Type B pancreatic cell (in vitro differentiated cells): ENCODE measurements at places on chromosomes 7 and 10.
A peak's percentile ranks its signal among the peaks of the same experiment; 100 is the strongest.

- DNase-seq = peak; percentile 72
These were observed 639 bp downstream of the TSPAN13 start for GRCh38 chr7:16753932-16754855.

DNA sequence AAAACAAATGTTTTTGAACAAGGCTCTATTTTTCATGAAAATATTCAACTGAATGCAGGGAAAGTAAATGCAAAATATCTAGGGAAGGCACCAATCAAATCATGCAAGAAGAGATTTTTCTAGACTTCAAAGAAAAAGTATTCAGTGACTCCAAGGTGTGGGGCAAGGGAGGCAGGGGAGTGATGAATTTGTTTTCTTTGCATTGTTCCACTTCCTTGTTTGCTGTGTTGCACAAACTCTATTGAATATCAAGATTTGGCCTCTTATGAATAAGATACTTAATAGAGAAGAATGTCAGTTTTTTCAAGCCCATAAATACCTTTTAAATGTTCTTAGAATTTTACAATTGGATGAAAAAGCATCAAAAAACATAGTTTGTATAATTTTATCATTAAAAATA lies 26.4 kb downstream of the STEAP1 start:
- no peak for DNase-seq

DNA sequence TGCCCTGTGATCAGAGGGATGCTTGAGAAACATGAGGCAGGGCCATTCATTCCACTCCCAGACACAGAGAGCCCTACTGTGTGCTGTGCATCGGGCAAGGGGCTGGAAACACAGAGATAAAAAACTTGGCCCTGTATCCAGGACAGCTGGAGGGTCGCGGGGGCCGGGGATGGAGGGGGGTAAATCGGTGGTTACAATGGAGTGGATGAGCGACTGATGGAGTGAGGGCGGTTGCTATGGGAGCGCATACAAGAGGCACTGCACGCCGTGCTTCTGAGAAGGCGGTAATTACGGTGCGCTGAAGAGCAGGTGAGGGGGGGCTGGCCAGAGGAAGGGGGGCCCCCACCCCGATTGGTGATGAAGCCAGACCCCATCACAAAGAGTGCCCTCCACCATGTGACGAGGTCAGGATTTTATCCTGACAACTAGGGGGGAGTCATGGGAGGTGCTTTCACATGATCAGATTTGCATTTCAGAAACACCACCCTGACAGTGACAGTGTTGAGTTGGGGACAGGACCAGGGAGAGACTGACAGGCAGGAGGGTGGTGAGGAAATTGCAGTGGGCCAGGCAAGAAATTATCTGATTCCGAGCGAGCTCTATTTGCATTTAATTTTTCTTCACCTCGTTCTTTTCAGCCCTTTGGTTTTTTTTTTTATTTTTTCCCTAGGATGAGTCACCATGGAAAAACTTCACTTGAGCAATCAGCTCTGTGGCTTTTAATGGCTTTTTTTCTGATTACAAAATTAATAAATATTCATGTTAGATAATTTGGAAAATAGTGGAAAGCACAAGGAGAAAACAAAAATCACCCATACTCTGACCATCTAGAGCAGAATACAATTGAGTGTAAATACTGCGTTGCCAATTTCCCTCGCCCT lies 7.8 kb downstream of the CPA5 start:
- DNase-seq = no peak

DNA sequence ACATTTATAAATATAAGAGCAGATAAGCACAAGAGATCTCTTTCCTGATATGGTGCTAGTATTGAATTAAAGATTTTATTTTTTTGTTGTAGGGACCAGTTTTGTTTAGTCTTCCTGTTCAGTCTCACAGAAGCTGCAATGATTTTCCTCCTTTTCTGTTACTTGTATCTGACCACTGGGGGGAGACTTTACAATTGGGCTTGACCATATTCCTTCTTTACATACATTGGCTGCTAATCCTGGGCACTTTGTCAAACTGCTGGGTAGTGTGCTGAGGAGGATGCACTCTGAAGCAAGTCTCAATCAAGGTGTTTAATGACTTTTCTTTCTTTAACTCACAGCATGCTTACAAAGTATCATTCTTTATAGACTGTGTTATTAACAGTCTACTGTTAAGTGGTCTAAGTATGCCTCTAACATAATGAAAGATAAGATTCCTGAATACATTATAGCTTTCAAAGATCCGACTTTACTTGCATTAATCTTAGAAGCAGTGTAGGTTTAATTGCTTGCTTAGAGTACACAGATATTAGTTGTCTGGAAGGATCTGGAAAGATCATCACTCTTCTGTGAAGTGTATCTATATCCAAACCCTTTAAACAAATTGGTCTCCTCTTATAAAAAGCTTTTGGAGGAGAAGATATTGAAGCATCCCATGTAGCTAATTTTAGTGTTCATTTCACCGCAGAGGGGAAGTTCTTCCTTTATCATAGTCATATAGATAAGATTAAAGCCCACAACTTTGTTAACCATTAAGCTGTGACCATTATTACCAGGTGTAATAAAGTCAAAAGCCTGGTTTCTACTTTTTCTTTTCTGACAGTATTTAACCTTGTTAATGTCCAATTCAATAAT lies 3.1 kb downstream of the PALS2 start:
- no peak for DNase-seq

- no peak for DNase-seq
These were observed 13.5 kb upstream of the IL6 start for GRCh38 chr7:22713463-22713862.

GRCh38 chr10:80814147-80814652 lies 276.5 kb downstream of the SH2D4B start:
- no peak for DNase-seq

DNA sequence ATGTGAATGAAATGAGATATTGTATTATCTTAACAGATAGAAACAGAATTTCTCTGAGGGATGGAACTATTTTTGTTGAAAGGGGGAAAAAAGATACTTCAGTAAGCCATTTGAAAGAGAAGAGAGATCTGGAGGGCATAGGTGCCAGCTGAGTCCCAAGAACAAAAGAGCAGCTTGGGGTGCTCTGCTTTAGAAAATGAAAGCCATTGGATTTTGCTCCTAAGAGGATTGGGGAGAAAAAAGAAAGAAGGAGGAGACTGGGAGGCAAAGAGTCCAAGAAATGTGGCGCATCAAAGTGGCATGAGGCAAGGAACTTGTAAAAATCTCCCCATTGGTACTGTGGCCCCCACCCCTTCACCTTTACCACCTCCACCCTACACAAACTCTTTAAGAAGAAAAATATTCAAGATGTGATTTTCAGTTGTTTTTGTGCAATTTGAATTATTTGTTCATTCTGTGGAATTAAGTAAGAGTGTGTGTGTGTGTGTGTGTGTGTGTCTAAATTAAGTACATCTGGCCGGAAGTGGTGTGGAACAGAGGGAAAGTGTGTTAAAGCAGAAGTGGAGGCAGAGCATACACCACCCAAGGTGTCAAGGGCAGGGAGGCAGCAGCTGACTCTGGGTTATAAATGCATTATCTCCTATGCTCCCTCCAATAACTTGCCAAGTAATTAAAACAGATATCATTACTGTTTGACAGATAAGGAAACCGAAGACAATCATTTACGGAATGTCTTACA lies 9.9 kb upstream of the GNAI1 start:
- no peak for DNase-seq

DNA sequence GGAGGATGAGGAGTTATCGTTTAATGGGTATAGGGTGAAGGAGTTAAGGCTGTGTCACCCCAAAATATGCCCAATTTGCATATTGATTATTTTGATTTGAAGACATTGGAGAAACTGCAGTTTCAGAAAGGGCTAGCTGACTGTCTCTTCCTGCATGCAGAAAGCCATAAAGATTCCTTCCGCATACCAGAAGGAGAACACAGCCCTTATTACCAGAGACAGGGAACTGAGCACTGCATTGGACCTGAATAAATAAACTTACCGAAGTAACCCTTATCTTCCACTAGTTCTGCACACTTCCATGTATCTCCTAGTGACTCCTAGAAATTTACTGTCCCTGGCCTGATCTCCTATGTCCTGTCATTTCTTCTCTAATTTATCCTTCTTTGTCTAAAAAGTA lies 821.9 kb upstream of the AUTS2 start:
- DNase-seq = no peak

DNA sequence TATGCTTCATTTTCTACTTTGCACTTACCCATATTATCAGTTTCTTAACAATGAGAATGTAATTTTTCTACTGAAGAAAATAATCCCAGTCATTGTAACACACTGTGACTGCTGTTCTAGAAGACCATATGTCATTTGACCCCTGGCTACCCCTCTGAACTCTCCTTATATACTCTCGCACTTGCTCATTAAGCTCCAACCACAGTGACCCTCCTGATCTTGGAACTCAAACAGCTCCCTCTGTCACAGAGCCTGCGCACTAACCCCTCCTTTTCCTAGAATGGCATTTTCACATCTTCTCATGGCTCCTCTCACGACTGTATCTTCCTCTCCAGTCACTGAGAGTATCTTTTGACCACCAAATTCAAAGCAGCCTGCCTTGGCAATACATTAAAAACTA lies 169.7 kb downstream of the CACNA2D1 start:
- DNase-seq = no peak

DNA sequence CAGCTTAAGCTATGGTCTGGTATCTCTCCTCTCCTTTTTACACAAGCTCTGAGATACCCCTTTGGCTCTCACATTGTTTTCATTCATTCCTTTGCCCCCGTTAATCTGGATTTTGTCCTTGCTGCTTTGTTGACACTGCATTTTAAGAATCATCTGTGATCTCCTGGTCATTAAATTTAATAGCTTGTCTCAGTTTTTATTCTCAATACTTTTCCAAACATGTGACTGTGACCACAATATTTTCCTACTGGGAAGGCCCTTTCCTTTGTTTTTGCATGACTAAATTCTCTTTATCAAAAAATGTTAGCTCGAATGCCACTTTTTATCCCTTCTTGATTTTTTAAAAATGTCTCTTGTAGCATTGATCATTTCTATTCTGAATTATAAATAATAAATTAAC lies 171.2 kb downstream of the SUGCT start:
- no peak for DNase-seq

- no peak for DNase-seq
These were observed 44.9 kb downstream of the ANXA8 start for GRCh38 chr10:47438857-47439474.

- no peak for DNase-seq
These were observed 138.5 kb downstream of the WNT2 start for GRCh38 chr7:117184367-117184766.

DNA sequence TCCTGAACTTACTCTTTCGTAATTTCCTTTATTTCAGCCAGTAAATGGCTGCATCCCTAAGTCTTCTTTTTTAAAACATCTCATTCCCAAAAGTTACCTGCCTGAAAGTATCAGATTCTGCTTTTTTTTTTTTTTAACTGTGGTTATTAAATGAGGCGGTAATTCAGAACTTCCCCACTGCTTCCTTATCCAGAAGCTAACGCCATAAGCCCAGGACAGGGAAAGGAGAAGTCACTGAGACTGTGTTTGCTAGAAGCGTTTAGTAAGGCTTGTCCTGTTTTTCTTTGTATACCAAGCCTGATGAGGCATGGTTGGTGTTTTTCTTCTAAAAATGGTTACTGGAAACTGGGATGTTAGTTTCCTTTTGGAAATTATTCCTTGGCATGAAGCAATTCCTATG lies 197.8 kb downstream of the CELF2 start:
- DNase-seq = no peak

- DNase-seq = no peak
These were observed 87.2 kb downstream of the AHR start for GRCh38 chr7:17385612-17386011.

GRCh38 chr7:156836443-156836842 lies 56.5 kb downstream of the LMBR1 start:
- no peak for DNase-seq

GRCh38 chr7:15581352-15581951 lies 19.6 kb upstream of the AGMO start:
- DNase-seq = no peak

GRCh38 chr7:140214075-140214684 lies 37.4 kb upstream of the KDM7A start:
- DNase-seq = no peak

DNA sequence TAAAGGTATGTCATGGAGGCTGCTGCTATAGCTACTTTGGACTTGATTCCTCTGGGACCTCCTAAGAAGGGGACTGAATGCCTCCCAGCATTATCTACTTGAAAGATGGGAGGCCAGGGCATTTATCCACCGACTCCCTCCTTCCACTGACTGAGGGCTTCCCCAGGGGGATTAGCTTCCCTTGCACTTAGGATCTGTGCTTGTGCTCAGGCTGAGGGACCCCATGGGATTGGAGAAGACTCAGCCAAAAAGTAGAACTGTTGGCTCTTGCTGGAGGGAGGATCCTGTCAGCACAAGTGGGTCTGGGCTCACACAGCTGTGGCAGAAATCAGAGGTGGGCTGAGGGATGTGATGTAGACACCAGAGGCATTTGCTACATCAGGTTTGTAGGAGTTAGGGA lies 81.5 kb upstream of the SYPL1 start:
- no peak for DNase-seq

DNA sequence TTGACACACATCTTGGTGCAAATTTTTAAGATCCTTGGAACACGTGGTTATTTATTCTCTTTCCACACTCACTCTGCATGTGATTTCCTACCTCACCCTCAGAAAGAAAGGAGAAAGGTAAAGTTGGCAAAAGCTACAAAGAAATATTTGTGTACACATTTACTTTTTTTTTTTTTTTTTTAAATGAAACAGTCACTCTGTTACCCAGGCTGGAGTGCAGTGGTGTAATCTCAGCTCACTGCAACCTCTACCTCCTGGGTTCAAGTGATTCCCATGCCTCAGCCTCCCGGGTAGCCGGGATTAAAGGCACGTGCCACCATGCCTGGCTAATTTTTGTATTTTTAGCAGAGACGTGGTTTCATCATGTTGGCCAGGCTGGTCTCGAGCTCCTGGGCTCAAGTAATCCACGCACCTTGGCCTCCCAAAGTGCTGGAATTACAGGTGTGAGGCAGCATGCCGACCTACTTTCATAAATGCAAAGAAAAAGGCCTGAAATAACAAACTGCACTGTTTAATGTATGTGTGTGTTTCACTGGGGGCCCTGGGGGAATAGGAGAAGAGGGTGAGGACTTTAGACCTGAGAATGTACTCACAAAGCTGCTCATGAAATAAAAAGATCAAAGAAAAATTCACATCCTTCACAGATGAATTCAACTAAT lies 71.6 kb upstream of the GRID1 start:
- DNase-seq = no peak

DNA sequence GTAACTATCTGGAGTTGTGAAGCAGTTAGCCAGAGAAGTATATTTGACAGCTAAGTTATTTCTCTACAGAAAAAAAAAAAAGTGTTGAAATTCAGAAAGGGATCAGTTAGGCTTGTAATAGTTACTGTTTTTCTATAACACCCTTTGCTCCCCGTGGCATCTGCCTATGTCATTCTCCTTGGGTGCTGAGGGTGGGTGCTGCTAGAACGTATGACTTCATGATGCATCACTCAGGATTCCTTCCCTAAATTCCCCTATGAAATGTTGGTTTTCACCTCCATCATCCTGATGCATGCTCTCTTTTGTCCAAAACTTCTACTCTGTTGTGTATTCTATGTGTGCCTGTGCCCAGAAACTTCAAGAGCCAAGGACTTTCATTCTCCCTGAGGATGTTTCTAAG lies 536.4 kb downstream of the GRM8 start:
- DNase-seq = no peak

GRCh38 chr7:71996141-71996540 lies 416.0 kb downstream of the CALN1 start:
- no peak for DNase-seq
